HFFc6 (cell line): ENCODE measurements at places on chromosomes 1 and 21. TPM values are rescaled to one million over a fixed set of nuclear protein-coding genes. Genes with fewer than 3 reads are reported as not detected.
A peak's percentile ranks its signal among the peaks of the same experiment; 100 is the strongest.

RNF207 gene
- 2.1 to 5.5 TPM (median 5.0 TPM) in 3 replicates for total RNA-seq

TDRD5 gene
- total RNA-seq, result not detected in 3 replicates

- no peak for DNase-seq
These were observed 167.5 kb downstream of the TPR start for GRCh38 chr1:186207391-186208085.

DNASE2B gene
- not detected in 2 replicates for total RNA-seq

LCE2B gene
- not detected in 3 replicates for total RNA-seq

SLFNL1 gene
- 0.10 TPM in 1 of 3 replicates, not detected in the others for total RNA-seq

GRCh38 chr1:177435364-177435763 lies 264.6 kb downstream of the BRINP2 start:
- DNase-seq, result no peak

GRCh38 chr1:24027838-24028468 lies 47.8 kb upstream of the SRSF10 start:
- peak; percentile 39 for DNase-seq
